ENCODE measurements at places on chromosomes 12 and 14.
A peak's percentile ranks its signal among the peaks of the same experiment; 100 is the strongest.

- DNase-seq, result no peak
These were observed 217.4 kb downstream of the ZFP36L1 start for GRCh38 chr14:68575426-68575825.

- DNase-seq, result no peak
These were observed 91.4 kb downstream of the VRK1 start for GRCh38 chr14:96888593-96888992.

DNA sequence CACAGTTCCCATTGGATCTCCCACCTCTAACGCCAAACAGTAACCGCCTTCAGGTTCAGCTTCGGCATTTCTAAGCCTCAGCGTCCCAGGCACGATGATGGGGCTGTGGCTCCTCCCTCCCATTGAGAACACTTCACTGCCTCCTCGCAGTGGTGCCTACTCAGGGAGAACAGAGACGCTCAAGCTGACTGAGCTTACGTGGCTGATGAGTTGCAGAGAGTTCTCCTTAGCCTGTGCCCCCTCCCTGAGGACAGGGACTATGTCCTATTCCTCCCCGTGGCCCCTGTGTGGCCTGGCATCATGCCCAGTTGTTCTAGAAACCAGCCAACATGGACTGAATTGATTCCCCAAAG is 87.0 kb downstream of the ITPK1 start:
- DNase-seq, result no peak

- DNase-seq, result no peak
These were observed 5.4 kb downstream of the PLEKHH1 start for GRCh38 chr14:67538501-67538900.

GRCh38 chr12:29709054-29709453 is 74.7 kb downstream of the TMTC1 start:
- DNase-seq, result no peak

GRCh38 chr12:1510056-1510812 is 84.1 kb downstream of the FBXL14 start:
- no peak for DNase-seq

GRCh38 chr14:64454671-64455070 is 10.6 kb upstream of the AKAP5 start:
- no peak for DNase-seq

GRCh38 chr12:19520646-19521415 is 81.5 kb downstream of the AEBP2 start:
- no peak for DNase-seq

DNA sequence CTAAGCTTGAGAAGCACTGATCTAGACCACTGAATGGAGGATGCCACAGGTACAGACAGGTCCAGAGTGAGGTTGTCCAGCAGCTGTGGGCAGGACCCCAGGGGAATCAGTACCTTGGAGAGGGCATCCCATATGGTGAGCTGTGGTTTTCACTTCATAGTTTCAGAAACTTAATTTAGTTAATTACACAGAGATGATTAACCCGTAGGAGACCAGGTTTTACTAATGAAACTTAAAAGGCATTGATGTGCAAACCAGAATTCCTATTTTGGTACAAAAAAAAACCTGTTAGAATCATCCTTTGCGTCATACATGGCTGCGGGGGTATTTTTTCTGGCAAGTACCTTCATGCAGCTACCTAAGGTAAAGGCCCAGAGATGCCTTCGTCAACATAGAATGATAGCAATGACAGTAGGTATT is 159.3 kb downstream of the DACT1 start:
- DNase-seq, result no peak

GRCh38 chr12:57832966-57833365 is 13.6 kb downstream of the CTDSP2 start:
- no peak for DNase-seq

DNA sequence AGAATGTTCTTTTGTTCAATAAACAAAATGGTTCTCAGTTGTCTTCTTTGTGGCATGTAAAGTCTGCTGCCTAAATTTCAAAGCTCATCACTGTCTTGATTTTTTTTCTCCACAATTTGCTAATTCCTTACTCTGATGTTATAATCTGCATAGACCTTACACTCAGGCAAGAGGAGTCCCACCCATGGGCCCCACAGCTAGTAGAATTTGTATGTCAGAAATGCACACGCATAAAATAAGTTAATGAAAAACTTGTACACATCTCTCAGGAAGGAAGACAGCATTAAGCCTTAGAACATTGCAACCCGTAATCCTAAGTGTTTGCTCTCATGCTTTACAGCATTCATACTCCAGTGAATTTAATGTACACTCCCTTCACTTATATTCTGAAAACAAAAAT is 280.8 kb downstream of the ATXN7L3B start:
- DNase-seq, result no peak

- DNase-seq, result no peak
These were observed 283.3 kb downstream of the ATP23 start for GRCh38 chr12:58224536-58225105.

- no peak for DNase-seq
These were observed 75.2 kb upstream of the MAX start for GRCh38 chr14:65177551-65177950.

DNA sequence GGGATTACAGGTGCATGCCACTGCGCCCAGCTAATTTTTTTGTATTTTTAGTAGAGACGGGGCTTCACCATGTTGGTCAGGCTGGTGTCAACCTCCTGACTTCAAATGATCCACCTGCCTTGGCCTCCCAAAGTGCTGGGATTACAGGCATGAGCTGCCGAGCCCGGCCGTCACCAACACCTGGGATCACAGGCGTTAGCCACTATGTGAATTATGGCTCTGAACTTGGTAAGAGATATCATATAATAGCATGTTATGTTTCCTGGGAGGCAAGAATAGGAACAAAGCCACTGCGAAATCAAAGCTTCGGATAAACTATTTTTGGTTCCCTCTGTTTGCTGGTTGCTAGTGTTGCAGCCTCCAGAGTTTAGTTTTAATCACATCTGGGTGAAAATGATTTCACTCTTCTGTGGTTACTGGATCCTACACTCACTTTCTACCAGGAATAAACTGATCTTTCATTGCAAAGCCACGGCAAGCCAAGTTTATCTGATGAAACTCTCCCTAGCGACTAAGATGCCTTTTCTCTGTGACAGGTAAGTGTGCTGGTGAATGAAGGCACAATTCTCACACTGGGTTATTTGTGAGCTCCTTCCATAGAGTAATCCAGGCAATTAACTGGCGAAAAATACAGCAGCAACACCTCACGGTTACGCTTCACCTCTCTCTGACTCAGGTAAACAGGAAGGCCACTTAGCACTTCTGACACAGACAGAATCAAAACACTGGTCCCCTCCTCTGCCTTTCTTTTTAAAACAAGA is 16.7 kb downstream of the SNRNP35 start:
- peak; percentile 48 for DNase-seq

GRCh38 chr12:84704856-84705255 is 207.7 kb downstream of the SLC6A15 start:
- DNase-seq, result no peak

DNA sequence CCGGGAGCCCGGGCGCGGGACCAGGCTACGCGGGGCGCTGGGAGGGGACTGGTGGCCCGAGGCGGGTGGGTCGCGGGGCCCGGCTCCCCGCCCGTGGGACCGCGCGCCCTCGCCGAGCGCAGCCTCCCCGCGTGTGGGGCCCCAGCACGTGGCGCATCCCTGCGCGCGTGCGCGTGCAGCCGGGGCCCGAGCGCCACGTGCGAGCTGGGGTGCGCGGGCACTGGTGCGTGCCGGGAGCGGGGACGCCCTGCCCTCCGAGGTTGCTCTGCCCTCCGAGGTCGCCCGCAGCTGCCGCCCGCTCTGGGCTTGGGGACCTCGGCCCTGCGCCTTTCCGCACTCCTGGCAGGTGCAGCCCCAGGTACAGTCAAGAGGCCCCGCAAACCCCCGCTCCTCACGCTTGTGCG is 365 bp upstream of the CCDC88C start:
- peak; percentile 55 for DNase-seq

DNA sequence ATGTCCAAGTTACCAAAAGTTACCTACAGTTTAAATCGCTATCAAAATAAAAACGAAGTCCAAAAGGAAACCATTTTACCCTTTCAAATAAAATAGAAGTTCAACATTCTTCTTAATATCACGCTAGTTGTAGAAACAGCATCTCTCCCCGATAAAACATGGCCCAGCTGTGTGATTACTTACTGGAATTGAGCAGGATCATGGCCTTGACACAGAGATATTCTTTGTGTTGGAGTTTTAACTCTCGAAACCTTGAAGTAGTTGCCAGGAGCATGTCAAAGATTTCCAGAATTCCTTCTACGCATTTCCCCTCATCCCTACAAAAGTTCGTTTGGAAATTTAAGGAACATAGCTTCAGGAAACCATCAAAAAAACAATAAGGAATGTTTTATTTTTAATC is 44.8 kb downstream of the ESR2 start:
- no peak for DNase-seq

GRCh38 chr12:12592930-12593329 is 18.7 kb upstream of the CREBL2 start:
- DNase-seq, result no peak

GRCh38 chr12:39623919-39624318 is 4.3 kb upstream of the ABCD2 start:
- no peak for DNase-seq

- DNase-seq, result peak; percentile 18
These were observed 94.2 kb downstream of the HEATR5A start for GRCh38 chr14:31326111-31326510.

DNA sequence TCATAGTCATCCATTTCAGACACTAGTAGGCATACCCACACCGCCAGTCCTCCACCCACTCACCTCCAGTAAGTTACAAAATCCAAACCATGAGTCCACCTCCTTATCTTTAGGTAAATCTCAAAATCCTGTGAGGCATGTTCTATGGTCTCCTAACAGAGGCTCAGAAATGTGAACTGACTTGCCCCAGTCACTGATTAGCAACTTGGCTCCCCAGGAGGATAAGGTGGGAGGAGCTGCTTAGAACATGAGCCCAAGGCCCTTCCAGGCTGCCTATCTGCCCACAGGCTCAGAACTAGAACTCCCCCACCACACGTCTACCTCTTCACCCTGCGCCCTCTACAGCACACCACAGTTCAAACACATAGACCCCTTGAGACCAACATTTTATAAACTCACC is 19.9 kb downstream of the SETD3 start:
- DNase-seq, result no peak

GRCh38 chr14:74611650-74612349 is at the start of gene LTBP2:
LTBP2 (minus strand) TSS chr14:74612237; CDS start chr14:74611944, 293 bp downstream.
- no peak for DNase-seq

GRCh38 chr12:106179086-106179485 is 40.3 kb upstream of the NUAK1 start:
- no peak for DNase-seq

GRCh38 chr12:131737150-131737827 is 26.4 kb downstream of the SFSWAP start:
- no peak for DNase-seq

DNA sequence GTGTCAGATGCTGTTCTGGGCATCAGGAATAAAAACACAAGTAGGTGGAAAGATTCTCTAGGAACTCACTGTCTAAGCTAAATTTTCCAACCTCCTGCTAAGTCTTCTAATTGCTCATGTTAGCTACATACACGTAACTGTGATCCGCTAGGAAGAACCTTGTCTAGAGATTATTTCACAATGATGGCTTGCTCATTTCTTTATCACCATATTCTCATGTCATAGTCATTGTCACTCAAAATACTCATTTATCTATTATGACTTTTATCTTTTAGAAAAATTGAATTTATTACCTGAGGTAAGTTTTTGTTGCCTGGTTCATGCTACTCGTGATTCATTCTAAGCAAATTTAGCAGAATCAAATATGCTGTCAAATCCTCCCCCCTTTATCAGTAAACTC is 1402.4 kb upstream of the FLRT2 start:
- DNase-seq, result no peak

DNA sequence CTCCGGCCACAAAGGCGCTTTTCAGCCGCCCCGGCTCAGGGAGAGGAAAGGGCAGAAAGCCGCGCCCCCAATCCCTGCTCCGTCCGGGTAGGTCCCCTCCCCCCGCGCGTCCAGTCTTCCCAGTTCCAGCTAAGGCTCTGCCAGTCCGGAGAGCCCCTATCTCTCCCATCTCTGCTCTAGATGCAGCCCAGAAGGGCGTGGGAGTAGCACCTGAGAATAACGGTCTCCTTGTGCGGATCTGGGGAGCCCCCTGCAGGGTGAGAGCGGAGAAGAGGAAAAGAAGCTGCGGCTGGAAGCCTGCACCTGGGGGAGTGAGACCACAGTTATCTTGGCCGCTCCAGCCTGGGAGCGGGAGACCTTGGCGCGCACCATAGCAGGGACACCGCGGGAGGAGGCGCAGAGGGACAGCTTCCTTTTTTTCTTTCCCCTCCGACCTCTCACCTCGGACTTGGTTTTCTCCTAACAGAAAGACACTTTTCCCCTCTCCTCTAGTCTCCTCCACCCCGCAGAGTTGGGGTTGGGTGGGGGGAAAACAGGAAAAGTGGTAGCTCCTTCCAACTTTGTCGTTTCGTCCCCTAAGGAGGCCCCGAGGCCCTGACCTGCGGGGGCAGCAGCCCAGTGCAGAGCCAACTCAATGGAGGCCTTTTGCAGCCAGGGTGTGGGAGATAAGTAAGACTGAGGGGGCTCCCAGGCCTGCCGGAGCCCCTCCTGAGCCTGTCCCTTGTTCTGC is 2.4 kb downstream of the DHH start:
- DNase-seq, result peak; percentile 57

DNA sequence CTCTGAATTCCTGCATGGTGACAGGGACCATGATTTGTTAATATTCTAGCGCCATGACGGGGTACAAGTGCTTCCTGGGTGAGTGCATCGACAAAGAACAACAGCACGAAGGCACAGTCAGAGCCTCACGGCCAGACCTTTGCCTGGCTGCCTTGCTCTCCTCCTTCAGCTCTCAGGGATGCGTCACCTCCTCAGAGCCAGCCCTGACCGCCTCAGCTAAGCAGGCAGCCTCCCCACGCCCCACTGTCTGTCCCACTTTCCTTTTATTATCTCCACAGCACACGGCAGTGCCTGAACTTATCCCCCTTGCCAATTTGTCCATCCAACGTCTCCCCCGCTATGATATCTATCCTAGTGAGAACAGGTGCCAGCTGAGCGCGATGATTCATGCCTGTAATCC is 16.5 kb upstream of the FZD10 start:
- DNase-seq, result no peak

- DNase-seq, result peak; percentile 27
These were observed 15.8 kb upstream of the PPP4R4 start for GRCh38 chr14:94158239-94158883.
